H1 (cell line): ENCODE measurements at places on chromosomes 11 and 22. TPM values are rescaled to one million over a fixed set of nuclear protein-coding genes. Genes with fewer than 3 reads are reported as not detected.

Gene RHOD
- polyA plus RNA-seq: 17.6 and 23.7 TPM in 2 replicates

DNA sequence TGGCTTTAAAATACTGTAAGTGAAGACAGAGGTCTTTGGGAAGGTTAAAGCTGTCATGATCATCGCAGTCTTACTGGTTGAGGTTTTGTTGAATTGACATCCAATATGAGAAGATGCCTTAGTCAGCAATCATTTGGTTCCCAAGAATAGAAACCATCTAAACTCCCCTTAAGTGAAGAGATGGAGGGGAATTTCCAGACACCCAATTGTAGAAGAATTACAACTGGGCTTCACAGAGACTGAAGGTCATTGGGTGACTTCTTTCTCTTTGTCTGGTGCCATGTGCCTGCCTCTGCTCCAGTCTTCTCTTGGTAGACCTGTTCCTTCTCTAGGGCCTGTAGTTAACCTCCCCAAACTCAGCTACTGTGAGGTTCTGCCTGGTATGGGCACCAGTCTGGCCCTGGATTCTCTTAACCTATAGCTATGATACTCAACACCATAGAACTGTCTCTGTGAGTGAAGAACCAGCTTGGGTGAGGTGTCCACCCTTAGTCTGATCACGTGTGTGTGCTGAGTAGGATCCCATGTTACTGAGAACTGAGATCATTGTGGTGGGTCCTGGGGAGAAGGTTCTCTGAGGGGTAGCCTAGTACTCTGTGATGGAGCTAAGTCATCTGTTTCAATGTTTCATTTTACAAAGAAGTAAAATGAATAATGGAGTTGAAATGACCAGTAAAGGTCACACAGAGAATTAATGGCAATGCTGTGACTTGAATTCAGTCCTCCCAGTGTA lies 182.5 kb downstream of the CSNK2A3 start:
- no peaks in the 10 kb centered on the region for H3K27me3 ChIP-seq
- H3K36me3 ChIP-seq: no peaks in the 10 kb centered on the region
- DNase-seq: no peak

DNA sequence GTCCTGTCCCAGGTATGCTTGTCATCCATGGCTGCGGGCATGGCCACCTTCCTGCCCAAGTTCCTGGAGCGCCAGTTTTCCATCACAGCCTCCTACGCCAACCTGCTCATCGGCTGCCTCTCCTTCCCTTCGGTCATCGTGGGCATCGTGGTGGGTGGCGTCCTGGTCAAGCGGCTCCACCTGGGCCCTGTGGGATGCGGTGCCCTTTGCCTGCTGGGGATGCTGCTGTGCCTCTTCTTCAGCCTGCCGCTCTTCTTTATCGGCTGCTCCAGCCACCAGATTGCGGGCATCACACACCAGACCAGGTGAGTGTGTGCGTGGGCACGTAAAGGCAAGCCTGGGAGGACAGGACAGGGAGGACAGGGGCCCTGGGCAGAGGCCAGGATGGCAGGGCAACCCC lies 42.4 kb downstream of the SLCO2B1 start:
- no peaks in the 10 kb centered on the region for H3K4me1 ChIP-seq
- H3K27me3 ChIP-seq: no peaks in the 10 kb centered on the region
- no peak overlapping the region for H3K4me3 ChIP-seq
- DNase-seq: no peak
- H3K36me3 ChIP-seq: no peaks in the 10 kb centered on the region
- H3K27ac ChIP-seq: no peak overlapping the region

DNA sequence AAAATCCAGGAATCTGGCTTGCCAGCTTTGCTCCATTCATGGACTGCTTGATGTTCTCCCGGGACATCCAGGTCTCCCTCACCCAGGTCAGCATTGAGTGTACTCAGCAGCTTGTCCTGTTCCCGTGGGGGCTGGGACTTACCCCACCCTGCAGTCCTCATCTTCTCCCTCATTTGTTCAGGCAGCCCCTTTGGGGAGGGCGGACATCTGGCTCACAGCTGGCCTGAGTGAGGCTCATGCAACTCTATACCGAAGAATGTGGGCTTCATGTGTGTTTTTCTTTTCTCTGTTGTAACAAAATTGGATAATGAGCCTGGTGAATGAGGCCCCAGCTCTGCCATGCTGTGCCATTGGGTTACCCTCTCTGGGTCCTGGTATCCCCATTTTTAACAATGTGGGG lies 227.7 kb upstream of the TENM4 start:
- no peak overlapping the region for H3K4me3 ChIP-seq
- peaks cover 4% of the 10 kb centered on the region for H3K4me1 ChIP-seq
- no peaks in the 10 kb centered on the region for H3K36me3 ChIP-seq

DNA sequence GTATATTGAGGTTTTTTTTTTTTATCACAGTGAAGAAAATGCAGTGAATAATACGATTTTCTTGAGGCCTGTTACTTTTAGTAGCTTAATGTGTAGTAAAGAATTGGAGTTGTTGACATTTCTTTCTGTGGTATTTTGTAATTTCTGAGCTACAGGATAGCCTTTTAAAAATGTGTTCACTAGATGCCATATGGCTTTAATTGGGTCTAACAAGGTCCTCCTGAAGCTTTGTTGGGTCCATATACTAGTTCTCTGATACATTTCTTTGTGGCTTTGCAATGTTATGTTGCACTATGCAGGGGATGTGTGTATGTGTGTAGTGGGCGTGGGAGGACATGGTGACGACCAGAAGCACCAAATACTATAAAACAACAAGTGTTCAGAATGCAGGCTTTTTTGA lies 25.1 kb downstream of the FBXO7 start:
- H3K36me3 ChIP-seq: no peaks in the 10 kb centered on the region; the same call in 1 of the 2 replicates
- no peak for DNase-seq
- no peak overlapping the region for H3K4me3 ChIP-seq
- H3K27ac ChIP-seq: no peak overlapping the region
